Stimulated activated CD4-positive, alpha-beta T cell treated with anti-CD3 and anti-CD28 coated beads, TNF-alpha, amount 100 ng/mL, for 4 hours (primary cell): ENCODE measurements at places on chromosomes 11 and 22.

DNA sequence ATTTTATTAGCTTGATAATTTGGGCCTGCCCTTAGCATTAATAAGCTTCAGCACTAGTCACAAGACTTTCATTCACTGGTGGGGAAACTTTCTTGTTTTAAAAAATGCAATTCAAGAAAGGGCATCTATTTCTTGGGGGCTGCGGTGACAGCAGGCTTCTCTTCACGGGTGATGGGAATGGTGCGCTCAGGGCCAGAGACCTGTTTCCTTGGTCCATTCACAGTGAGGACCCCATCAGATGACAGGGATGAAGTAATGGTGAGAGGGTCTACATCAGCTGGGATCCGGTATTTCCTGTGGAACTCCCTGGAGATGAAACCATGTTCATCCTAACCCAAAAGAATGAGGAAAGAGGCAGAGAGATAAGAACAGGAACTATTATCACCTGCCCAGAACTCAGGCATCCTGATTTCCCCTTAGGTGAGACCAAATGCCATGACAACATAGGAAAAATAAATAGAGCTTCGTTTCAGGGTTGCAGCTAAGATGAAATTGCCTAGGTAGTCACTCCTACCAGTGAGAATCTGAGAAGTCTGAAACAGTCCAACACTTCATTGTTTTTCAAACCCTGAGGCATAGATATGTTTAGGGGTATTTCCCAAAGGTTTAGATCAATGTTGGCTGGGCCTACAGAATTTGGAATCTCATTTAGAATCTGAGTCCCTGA, 2.8 kb downstream of the CRYAB start:
- DNase-seq = no peak

- peak; percentile 26 for DNase-seq
These were observed 35.9 kb upstream of the PRDM11 start for GRCh38 chr11:45110562-45110961.

GRCh38 chr11:103013421-103013820, 57.9 kb upstream of the MMP13 start:
- DNase-seq = no peak

DNA sequence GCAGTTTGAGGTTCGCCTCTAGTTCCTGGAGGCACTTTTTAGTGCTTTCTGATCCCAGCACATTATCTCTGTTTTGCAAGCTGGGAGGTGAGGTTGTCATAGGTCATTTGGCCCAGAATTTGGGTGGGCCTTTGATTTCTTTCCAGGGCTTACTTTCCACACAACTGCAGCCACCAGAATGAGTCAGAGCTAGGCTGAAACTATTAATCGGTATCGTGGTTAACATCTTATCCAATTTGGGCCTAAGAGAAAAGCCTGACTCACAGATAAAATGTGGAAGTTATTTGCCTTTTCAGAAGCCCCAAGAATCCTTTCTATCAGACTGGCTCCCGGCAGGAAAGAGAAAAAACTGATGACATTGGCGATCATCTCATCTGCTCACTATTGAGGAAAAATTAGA, 166.4 kb downstream of the KIRREL3 start:
- no peak for DNase-seq

GRCh38 chr11:5228124-5228523, 1.3 kb upstream of the HBB start:
- no peak for DNase-seq

- DNase-seq = peak; percentile 85
These were observed 1.6 kb downstream of the RAC2 start for GRCh38 chr22:37242395-37242918.

DNA sequence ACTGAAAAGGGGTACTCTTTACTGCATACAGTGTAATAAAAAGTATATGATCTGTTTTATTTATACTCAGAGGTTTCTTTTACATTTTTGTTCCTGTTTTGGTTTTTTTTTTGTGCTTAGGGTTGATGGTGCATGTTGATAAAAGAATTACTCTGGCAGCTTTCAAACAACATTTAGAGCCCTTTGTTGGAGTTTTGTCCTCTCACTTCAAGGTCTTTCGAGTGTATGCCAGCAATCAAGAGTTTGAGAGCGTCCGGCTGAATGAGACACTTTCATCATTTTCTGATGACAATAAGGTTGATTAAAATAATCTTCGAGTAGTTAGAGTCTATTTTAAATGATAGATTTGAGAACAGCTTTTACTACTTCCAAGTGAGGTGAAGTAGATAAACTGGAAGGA, 60.6 kb downstream of the DKK3 start:
- DNase-seq = no peak

GRCh38 chr22:24968066-24968561, 15.6 kb downstream of the KIAA1671 start:
- no peak for DNase-seq

- DNase-seq = no peak
These were observed 566.6 kb downstream of the TMEM135 start for GRCh38 chr11:87604350-87604749.

- no peak for DNase-seq
These were observed 30.7 kb downstream of the SCUBE2 start for GRCh38 chr11:9060700-9061111.

DNA sequence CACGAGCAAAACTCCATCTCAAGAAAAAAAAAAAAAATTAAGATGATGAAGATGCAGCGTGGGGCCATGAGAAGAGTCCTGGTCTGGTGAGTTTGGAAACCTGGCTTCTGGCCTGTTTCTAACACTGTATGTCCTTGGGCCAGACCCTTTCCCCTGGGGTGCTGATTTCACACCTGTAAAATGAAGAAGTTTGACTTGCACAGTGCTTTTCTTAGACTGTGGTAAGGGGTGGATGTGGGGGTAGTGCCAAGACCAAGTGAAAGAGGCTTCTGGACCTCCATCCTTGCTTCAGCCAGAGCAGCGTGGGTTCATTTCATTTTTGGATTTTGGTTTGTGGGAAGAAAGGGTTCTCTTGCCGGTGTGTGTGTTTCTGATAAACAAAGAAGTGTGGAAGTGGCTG, 42.1 kb downstream of the PTPRJ start:
- DNase-seq = no peak

DNA sequence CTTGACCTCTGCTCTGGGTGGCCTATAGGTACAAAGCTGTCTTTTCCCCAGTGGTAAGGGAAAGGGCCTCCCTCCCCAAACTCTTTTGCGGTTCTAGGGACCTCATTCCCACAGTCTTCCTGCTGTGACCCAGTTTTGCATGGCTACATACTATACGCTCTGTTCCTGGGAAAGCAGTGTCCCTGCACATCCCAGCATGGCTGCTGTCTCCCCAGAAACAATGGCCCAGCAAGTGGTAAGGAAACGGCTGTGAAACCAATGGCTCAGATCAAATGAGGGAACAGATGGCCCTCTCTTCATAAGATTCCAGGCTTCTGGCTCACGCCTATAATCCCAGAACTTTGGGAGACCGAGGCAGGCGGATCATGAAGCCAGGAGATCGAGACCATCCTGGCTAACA, 41.1 kb downstream of the RPL27A start:
- no peak for DNase-seq

- DNase-seq = no peak
These were observed 631 bp upstream of the NPTXR start for GRCh38 chr22:38844315-38845003.

- no peak for DNase-seq
These were observed 560.9 kb downstream of the MIAT start for GRCh38 chr22:27218012-27218920.

DNA sequence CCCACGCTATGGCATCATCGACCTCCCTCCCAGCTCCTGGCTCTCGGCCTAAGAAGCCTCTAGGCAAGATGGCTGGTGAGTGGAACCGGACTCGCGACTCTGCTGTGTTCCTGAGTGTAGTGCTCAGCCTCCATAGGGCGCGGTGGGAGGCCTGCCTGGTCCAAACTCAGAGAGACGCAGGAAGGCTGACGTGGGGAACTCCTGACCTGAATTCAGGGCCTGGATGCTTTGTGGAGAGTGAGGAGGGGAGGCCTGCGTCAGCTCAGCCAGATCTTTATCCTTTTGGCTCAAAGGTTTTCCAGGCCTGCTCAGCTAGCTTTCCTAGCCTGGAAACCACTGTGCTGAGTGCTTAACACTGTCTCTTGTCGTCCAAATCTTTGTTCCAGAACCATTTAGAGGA, 8.0 kb downstream of the TIRAP start:
- no peak for DNase-seq

GRCh38 chr11:6601041-6601461, 2.4 kb downstream of the RRP8 start:
- DNase-seq = no peak
